Activated T-cell treated with anti-CD3 and anti-CD28 coated beads, Interleukin-2, amount 50 U/mL, for 72 hours (primary cell): ENCODE measurements at places on chromosomes 5 and 9. TPM values are rescaled to one million over a fixed set of nuclear protein-coding genes. Genes with fewer than 3 reads are reported as not detected.

The MYOT gene
- not detected for total RNA-seq

The ADRA1B gene
- total RNA-seq = not detected

The LRRC19 gene
- not detected for total RNA-seq

The CTNNAL1 gene
- total RNA-seq = 17.9 TPM

- no peak for DNase-seq
- no peak overlapping the region for H3K4me3 ChIP-seq
- H3K4me1 ChIP-seq = peaks cover 44% of the 10 kb centered on the region
- H3K27me3 ChIP-seq = peaks cover 38% of the 10 kb centered on the region
- H3K36me3 ChIP-seq = peaks cover 4% of the 10 kb centered on the region
Measured at GRCh38 chr9:114830546-114830945, 24.7 kb upstream of the TNFSF15 start.

- H3K36me3 ChIP-seq = no peaks in the 10 kb centered on the region
- H3K4me3 ChIP-seq = no peak overlapping the region
- DNase-seq = no peak
- H3K27ac ChIP-seq = no peak overlapping the region
- H3K27me3 ChIP-seq = no peaks in the 10 kb centered on the region
- peaks cover 9% of the 10 kb centered on the region for H3K4me1 ChIP-seq
Measured at GRCh38 chr9:85536076-85536475, 205.7 kb downstream of the AGTPBP1 start.

- H3K27ac ChIP-seq = no peak overlapping the region
- peak overlapping the region; percentile 49 for H3K4me3 ChIP-seq
- H3K36me3 ChIP-seq = peaks cover 2% of the 10 kb centered on the region
- H3K4me1 ChIP-seq = peaks cover 10% of the 10 kb centered on the region
- peaks cover 52% of the 10 kb centered on the region for H3K27me3 ChIP-seq
Measured at GRCh38 chr9:88536023-88536324, 996 bp downstream of the NXNL2 start.

- H3K36me3 ChIP-seq = no peaks in the 10 kb centered on the region
- H3K27ac ChIP-seq = no peak overlapping the region
- H3K4me1 ChIP-seq = no peaks in the 10 kb centered on the region
- no peak for DNase-seq
Measured at GRCh38 chr5:17893026-17893635, 258.9 kb downstream of the TAF11L14 start.

DNA sequence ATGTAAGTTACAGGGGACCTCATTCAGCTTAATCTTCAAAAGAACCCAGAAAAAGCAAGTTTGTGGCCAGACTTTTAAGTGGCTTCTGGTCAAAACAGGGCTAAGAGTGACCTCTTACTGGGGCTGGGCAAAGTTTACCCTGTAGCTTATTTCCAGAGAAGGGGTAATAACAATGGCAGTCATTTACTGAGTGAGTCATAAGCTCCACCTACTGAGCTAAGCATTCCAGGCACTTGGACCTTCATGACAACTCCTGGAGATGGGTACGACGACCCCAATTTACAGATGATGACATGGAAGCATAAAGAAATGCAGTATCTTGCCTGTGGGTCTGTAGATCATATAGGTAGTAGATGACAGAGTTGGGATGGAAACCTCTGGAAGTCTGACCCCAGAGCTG, 4.7 kb upstream of the GPR151 start:
- H3K27me3 ChIP-seq = no peaks in the 10 kb centered on the region
- no peak overlapping the region for H3K27ac ChIP-seq
- no peak for DNase-seq
- no peak overlapping the region for H3K4me3 ChIP-seq
- no peaks in the 10 kb centered on the region for H3K4me1 ChIP-seq

GRCh38 chr9:94624629-94625028, 14.7 kb downstream of the FBP1 start:
- peaks cover 7% of the 10 kb centered on the region for H3K4me1 ChIP-seq
- no peak overlapping the region for H3K4me3 ChIP-seq
- H3K36me3 ChIP-seq = no peaks in the 10 kb centered on the region

DNA sequence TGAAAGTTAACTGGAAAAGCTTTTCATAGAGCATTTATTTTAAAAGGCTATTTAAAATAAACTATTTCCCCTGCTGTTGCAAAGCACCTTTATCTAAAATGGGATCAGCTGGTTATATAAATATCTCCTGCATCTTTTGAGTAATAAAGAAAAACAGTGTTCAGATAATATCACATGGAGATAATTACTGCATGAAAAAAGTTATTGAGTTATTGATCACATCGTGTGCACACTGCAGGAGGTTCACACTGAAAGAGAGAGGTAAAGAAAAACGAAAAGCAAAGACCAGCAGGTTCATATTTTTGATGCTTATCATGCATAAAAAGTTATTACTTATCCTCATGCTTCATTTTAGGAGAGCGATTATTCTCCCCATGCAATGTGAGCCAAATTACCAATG, 55.4 kb upstream of the OTP start:
- H3K4me3 ChIP-seq = no peak overlapping the region
- peaks cover 26% of the 10 kb centered on the region for H3K4me1 ChIP-seq
- H3K27ac ChIP-seq = no peak overlapping the region
- H3K36me3 ChIP-seq = peaks cover 1% of the 10 kb centered on the region
- DNase-seq = no peak
- no peaks in the 10 kb centered on the region for H3K27me3 ChIP-seq

- no peak overlapping the region for H3K27ac ChIP-seq
- no peaks in the 10 kb centered on the region for H3K27me3 ChIP-seq
- H3K4me1 ChIP-seq = no peaks in the 10 kb centered on the region
- no peak for DNase-seq
- H3K4me3 ChIP-seq = no peak overlapping the region
Measured at GRCh38 chr5:2439608-2440007, 311.9 kb downstream of the IRX2 start.

DNA sequence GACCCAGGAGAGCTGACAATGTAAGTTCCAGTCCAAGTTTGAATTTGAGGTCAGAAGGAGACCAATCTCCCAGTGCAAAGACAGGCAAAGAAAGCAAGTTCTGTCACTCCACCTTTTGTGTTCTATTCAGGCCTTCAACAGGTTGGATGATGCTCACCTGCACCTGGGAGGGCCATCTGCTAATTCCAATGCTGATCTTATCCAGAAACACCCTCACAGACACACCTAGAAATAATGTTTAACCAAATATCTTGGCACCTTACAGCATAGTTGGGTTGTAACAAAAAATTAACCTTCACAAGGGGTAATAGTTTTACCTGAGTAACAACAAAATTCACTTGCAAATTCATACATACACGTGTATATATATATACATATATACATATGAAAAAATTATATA, 190.8 kb downstream of the DIRAS2 start:
- DNase-seq = no peak
- H3K27me3 ChIP-seq = peaks cover 9% of the 10 kb centered on the region
- no peaks in the 10 kb centered on the region for H3K36me3 ChIP-seq
- no peaks in the 10 kb centered on the region for H3K4me1 ChIP-seq

GRCh38 chr5:128881502-128882018, 83.7 kb upstream of the SLC27A6 start:
- no peak for DNase-seq
- no peaks in the 10 kb centered on the region for H3K36me3 ChIP-seq
- H3K27me3 ChIP-seq = peaks cover 2% of the 10 kb centered on the region
- H3K4me1 ChIP-seq = no peaks in the 10 kb centered on the region

DNA sequence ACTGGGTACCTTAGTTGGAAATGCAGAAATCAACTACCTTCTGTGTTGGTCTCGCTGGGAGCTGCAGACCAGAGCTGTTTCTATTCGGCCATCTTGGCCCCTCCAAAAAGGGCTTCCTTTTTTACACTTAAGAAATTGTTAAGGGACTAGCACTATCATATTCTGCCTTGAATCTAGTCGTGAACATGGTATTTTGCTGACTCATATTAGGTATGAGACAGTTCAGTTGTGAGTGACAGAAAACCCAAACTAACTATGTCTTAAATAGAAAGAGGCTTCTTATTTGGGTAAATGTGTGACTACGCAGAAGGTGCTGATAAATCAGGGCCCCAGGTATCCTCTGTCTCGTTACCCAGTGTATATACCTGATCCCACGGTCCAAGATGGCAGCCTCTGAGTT, 298.2 kb downstream of the EDIL3 start:
- no peak overlapping the region for H3K27ac ChIP-seq
- no peak for DNase-seq
- no peaks in the 10 kb centered on the region for H3K36me3 ChIP-seq
- no peaks in the 10 kb centered on the region for H3K27me3 ChIP-seq

GRCh38 chr5:1027631-1028441, 19.2 kb downstream of the NKD2 start:
- no peak for DNase-seq
- no peaks in the 10 kb centered on the region for H3K27me3 ChIP-seq
- no peaks in the 10 kb centered on the region for H3K36me3 ChIP-seq
- H3K4me1 ChIP-seq = no peaks in the 10 kb centered on the region

GRCh38 chr9:72872718-72873117, 80.1 kb downstream of the ALDH1A1 start:
- peaks cover 8% of the 10 kb centered on the region for H3K27me3 ChIP-seq
- no peaks in the 10 kb centered on the region for H3K4me1 ChIP-seq

DNA sequence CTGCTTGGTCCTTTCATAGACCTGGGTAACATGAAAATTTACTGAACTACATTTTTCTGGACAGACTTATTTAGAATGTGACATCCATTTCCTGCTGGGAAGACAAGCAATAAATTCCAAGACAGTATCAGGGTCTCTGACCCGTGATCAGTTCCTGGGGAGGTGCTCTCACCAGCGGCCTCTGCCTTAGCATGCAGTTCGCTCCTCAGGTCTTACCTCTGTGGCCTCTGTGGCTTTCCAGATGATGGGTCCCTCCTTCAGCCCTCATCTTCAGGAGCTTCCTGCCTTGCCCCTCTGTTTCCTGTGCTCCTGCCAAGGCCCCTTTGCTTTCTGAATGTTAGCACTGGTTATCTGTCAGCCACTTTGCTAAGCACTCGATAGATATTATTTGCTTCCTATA, 66.4 kb downstream of the CMYA5 start:
- no peak overlapping the region for H3K4me3 ChIP-seq
- H3K4me1 ChIP-seq = peaks cover 4% of the 10 kb centered on the region
- peaks cover 6% of the 10 kb centered on the region for H3K27me3 ChIP-seq
- DNase-seq = no peak

DNA sequence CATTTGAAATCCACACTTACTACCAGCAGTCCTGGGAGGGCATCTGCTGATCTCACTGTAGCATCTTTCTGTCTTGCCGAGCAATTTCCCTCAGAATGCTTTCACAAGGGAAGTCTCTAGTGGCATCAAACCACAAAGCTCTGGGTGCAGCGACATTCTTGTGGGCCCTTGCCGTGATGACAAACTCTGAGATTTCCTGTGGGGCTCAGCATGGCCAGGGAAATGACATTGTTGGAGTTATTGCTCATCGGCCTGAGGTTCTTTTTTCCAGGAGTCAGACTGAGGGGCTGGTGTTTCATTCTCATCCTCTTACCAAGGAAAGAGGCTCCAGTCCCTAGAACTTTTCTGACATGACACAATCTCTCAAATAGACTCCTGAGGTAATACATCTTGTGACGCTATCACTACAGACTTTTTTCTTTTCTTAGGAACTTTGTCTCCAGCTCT, 51.4 kb downstream of the PFDN1 start:
- H3K4me3 ChIP-seq = peak overlapping the region; percentile 54
- H3K36me3 ChIP-seq = no peaks in the 10 kb centered on the region
- no peaks in the 10 kb centered on the region for H3K27me3 ChIP-seq
- DNase-seq = peak; percentile 83
- H3K27ac ChIP-seq = peak overlapping the region; percentile 72

GRCh38 chr5:145463634-145464033, 371.5 kb downstream of the PRELID2 start:
- H3K4me3 ChIP-seq = no peak overlapping the region
- H3K27me3 ChIP-seq = no peaks in the 10 kb centered on the region
- DNase-seq = no peak
- H3K4me1 ChIP-seq = no peaks in the 10 kb centered on the region
- no peak overlapping the region for H3K27ac ChIP-seq

DNA sequence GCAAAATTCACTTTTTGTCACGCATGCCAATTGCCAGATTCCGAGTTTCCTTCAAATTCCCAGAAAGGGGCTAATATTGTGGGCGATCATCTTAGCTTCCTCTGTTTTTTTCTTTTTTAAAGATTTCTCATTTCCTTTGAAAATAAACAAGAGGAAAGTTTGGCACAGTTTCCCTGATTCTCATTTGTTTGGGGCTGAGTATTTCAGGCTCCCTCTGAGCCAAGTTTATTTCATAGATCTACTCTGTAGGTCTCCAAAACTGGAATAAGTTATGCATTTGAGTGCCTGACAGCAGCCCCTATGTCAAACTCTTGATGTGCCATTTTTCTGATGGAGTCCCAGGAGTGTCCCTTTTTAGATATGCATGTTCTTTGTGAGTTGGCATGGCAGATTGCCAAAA, 1297.2 kb upstream of the WWC1 start:
- H3K27me3 ChIP-seq = no peaks in the 10 kb centered on the region
- no peak for DNase-seq
- no peak overlapping the region for H3K4me3 ChIP-seq
- H3K27ac ChIP-seq = no peak overlapping the region

DNA sequence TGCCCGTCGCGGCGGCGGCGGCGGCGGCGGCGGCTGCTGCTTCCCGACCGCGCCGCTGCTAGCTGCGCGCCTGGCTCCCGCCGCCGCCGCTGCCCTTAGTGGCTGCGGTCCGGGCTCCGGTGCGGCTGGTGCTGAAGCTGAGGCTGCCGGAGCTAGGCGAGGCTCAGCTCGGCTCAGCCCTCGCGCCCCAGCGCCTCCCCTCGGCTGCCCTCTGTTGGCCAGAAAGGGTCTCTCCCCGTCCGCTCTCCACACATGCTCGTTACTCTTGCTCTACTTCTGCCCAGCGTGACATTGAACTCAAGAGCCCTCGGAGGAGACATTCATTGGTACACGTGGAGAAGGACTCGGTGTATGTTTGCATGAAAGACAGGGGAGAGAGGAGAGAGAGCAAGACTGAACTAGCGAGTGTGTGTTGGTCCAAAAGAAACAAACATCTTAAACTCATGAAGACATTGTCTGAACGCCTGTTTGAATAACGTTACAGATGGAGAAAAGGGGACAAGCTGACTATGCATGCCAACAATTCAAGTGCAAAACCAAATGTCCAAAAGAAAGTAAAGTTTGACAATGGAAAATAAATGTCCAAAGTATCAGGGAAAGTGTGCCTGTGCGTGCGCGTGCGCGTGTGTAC, at the start of gene HCN1:
TSS of gene HCN1 (minus strand) at position 175 of the 631 bp plus-strand sequence.
- no peaks in the 10 kb centered on the region for H3K4me1 ChIP-seq
- no peak within 1 kb of the TSS for H3K27ac ChIP-seq
- no peak within 1 kb of the TSS for H3K4me3 ChIP-seq
- peak; percentile 57 for DNase-seq
